ENCODE measurements at places on chromosomes 2 and 18. TPM values are rescaled to one million over a fixed set of nuclear protein-coding genes. Genes with fewer than 3 reads are reported as not detected.

The LYG1 gene
- total RNA-seq: 0.26 TPM

The FOXI3 gene
- not detected for total RNA-seq

The RTP5 gene
- total RNA-seq: not detected

The AGXT gene
- total RNA-seq: not detected

The HOXD8 gene
- 3.5 TPM for total RNA-seq

The NYAP2 gene
- total RNA-seq: not detected

The DSG3 gene
- not detected for total RNA-seq

The GDF7 gene
- total RNA-seq: not detected

- DNase-seq: no peak
Observed at GRCh38 chr18:1252936-1253335, 348.3 kb downstream of the ADCYAP1 start.

- no peak for DNase-seq
Observed at GRCh38 chr2:118134650-118135049, 46.4 kb downstream of the INSIG2 start.

- no peak for DNase-seq
Observed at GRCh38 chr2:160409480-160409879, 84.1 kb downstream of the RBMS1 start.

- no peak for DNase-seq
Observed at GRCh38 chr2:220432645-220433044, 805.2 kb downstream of the SLC4A3 start.

DNA sequence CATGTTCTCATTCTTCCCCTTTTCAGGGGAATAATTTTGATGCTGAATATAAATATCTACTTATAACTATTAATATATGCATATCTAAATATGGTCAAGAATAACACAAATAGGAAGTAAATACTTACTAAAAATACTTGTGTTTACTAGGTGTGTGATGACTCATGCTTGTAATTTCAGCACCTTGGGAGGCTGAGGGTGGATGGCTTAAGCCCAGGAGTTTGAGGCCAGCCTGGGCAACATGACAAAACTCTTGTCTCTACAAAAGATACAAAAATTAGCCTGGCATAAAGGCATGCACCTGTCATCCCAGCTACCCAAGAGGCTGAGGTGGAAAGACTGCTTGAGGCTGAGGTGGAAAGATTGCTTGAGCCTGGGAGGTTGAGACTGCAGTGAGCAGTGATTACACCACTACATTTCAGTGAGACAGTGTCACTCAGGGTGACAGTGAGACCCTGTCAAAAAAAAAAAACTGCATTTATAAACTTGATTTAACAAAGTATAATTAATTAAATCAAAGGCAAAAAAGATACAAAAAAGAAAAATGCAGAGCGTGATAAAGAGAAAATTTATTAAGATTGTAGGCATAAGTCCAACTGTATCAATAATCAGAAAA lies 703.1 kb upstream of the VRK2 start:
- DNase-seq: no peak

- no peak for DNase-seq
Observed at GRCh38 chr2:43302961-43303494, 76.6 kb upstream of the ZFP36L2 start.

GRCh38 chr2:229810786-229811185 lies 96.4 kb upstream of the DNER start:
- no peak for DNase-seq

GRCh38 chr2:62431512-62431911 lies 74.5 kb downstream of the TMEM17 start:
- DNase-seq: no peak

DNA sequence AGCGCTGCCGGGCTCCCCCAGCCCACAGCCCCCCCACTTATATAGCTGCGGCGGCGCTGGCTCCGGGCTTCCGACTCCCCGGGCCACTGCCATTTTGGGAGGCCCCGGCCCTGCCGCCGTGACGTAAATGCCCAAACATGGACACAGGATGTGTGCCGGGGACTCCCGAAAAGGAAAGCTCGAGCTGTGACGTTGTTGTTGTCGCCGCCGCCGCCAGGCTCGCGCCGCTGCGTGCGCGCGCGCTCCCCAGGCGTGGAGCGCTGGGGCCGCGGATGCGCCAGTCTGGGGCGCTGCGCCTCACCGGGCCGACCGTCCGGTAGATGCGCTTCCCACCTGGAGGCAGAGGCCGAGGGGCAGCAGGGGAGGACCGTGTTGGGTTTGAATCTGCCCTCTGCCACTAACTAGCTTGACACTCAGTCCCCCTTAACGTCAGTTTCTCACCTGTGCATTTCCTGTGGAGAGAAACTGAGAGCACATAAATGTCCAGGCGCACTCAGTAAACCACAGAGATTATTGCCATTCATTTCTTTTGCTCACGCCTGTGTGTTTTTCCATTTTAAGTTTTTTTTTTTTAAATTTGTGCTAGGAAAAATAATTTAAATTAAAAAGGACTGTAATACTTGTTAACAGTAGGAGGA lies at the start of gene EGR4:
TSS of gene EGR4 (minus strand) at position 15 of the 638 bp plus-strand sequence. CDS start 231 bp downstream, outside the sequence.
- peak; percentile 28 for DNase-seq

DNA sequence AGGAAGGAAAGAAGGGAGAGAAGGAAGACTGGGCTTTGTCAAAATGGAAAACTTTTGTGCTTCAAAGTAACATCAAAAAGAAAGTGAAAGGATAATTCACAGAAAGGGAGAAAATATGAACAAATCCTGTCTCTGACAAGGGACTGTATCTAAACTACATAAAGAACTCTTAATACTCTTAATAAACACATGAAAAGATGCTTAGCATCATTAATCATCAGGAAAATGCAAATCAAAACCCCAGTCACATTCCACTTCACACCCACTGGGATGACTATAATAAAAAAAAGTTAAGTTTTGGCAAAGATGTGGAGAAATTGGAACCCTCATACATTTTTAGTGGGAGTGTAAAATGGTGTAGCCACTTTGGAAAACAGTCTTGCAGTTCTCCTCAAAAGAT lies 11.8 kb upstream of the ZFP36L2 start:
- no peak for DNase-seq
